ENCODE measurements at places on chromosomes 2 and 18. TPM values are rescaled to one million over a fixed set of nuclear protein-coding genes. Genes with fewer than 3 reads are reported as not detected.

The FAHD2B gene
- total RNA-seq: 1.9 TPM

The SLC8A1 gene
- total RNA-seq: 45.0 TPM

DNA sequence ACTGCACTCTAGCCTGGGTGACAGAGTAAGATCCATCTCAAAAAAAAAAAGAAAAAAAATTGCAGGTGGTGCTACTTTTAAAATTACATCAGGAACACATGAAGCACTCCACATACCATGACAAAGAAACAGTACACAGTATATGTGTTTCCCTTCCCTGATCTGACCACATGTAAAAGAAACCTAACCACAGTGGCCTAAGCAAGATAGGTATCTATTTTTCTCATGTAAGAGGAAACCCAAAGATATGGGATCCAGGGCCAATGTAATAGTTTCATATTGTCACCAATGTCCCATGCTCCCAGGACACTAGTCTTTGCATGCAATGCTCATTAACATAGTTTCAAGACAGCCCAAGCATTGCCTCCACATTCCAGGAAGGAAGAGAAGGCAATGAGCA is 99.9 kb downstream of the DYM start:
- no peak for DNase-seq

- no peak for DNase-seq
Measured at GRCh38 chr2:102129951-102130646, 12.4 kb upstream of the IL1R1 start.

DNA sequence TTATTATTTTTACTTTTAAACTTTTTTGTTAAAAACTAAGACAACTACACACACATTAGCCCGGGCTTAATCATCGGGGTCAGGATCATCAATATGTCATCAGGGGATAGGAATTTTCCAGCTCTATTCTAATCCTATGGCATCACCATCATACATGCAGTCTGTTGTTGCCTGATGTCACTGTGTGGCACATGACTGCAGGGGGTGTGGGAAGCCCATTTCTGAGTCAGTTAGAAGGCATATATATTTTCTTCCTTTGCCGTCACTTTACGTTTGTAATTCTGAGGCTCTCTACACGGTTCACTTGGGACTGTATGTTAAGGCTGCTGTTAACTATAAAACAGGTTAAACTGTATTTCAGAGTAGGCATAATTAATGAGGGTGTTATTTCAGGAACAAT is 144.4 kb upstream of the ITGA6 start:
- no peak for DNase-seq

All from esophagus squamous epithelium (tissue), 5 donors.